ENCODE measurements at places on chromosomes 2 and 18.

- DNase-seq: no peak
Measured at GRCh38 chr18:54150226-54150625, 74.2 kb downstream of the MBD2 start.

DNA sequence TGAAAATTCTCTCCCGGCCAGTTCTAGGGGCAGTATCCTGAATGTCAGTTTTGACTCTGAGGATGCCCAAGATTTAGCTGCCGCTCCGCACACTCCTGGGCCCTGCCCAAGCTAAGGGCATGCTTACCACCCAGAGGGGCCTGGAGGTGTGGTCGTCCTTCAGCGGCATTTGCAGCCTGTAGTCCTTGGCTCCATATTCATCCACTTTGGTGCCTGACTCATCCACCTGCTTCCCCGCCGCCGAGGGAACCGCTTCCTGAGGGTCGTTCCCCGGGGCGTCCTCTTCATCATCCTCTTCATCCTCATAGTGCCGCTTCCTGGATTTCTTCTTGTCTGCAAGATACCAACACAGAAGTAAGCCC is 577 bp downstream of the ERCC3 start:
- peak; percentile 48 for DNase-seq

DNA sequence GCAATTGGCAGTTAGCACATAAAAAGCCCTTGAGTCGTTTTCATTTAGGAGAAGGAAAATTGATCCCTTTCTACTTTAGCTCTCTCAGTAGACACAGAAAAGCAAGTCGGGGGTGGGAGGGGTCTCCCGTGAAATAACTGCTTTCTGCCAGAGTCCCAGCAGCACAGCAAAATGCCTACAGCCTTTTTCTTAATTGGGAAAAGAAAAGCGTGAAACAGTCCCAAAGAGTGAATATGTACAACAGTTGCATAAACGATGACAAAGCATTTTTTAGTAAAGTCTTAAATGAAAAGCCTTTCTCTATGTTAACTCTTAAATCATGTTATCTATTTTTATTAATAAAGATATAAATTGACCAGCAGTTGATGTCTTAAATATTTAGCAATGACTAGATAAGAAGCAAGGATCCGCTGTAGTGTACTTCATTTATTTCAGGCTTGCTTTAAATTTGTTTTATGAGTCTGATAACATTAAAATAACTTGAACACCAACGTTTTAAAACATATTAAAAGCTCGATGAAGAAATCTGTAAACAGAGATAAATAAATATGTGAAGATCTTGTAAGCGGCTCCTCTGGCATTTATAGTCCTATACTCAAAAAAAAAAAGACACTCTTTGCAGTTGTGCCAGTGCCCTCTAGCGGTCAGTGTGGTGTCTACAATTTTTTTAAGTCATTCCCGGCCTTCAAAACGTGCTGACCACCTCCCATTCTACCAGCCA is 42.3 kb upstream of the ATIC start:
- peak; percentile 72 for DNase-seq

- DNase-seq: no peak
Measured at GRCh38 chr18:8639762-8640161, 30.5 kb downstream of the RAB12 start.

- DNase-seq: peak; percentile 19
Measured at GRCh38 chr2:226798422-226799210, 1.0 kb downstream of the IRS1 start.

GRCh38 chr2:120250640-120251039 is 2.0 kb upstream of the RALB start:
- no peak for DNase-seq

DNA sequence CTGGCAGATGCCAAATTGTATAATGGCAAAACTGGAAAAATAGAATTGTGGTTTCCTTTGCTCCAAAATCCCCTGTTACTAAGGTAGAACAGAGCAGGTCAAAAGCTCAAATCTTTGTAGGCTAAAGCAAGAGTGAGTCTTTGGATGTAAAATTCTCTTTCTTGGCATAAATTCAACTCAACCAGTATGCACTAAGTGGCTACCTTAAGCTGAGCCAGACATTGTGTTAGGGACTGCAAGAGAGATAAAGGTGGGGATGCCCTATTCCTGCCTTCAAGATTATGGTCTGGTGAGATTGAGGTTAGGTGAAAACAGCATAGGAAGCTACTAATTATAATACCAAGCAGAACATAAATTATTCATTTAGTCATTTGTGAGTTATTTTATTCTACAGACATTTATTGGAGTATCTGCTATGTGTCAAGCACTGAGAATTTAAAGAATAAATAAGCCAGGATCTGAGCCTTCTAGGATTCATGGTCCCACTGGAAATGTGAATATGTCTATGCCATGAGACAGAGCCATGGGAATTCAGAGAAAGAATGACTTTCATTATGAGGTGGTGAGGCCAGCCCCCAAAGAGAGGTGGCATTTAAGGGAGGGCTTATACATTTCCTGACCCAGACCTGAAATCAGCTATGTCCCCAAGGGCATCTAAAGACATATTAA is 198.0 kb upstream of the NCKAP5 start:
- no peak for DNase-seq

GRCh38 chr2:108637304-108637669 is 82.0 kb upstream of the RANBP2 start:
- peak; percentile 59 for DNase-seq

- peak; percentile 93 for DNase-seq
Measured at GRCh38 chr2:70947556-70948184, 12.0 kb downstream of the ATP6V1B1 start.

DNA sequence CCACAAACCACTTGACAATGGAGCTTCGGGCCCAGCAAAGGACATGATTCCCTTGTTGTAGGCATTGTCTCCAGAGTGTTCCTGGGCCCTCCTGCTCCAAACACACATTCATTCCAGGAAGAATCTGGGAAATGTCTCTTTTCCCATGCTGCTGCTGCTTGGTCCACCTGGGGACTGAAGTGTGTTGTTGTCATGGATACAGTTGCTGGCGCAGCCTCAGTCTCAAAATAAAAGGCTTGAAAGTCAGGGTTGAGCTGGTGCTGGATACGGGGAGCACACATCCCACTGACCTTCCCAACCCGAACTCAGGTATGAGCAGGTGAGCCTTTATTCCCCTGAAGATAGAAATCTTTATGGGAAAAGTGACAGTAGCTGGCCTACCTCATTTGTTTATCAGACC is 30.6 kb upstream of the SPP2 start:
- DNase-seq: no peak

DNA sequence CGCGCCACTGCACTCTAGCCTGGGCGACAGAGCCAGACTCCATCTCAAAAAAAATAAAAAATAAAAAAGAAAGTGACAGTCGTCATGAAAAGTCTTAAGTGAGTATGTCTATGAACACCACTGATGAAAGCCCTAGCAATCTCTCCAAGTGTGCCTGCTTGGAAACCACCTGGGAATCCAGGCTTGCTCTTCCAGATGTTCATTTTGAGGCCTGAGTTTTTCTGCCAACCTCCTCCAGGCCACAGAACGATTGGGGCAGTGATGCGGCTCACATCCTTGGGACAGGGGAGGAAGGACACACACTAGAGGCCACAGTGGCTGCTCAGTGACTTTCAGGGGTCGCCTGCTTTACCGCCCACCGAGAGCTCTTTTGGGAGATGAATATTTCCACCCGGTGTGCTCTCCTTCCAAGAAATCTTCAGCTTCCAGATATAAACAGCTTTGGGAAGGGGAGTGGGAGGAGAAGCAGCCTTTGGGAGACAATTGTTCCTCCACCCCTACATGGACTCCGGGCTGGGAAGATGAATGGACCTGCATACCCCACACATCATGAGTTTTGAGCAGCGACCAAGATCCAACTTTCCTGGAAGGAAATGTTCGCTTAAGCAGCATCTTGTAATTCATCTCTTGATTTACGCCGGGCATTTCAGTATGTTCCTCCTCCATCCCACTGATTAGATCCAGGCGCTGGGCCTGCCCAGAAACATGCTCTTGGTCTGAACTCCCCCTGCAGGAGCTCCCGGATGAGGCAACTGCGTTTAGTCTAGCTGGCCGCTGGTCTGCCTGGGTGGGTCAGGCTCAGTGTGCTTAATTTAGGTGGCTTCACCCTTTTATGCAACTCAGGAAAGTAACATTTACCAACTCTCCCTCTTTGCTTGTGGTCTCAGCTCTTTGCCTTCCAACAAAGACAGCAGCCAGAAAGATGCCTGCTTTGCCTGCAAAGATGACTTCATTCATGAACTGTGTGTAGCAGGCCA is 6.2 kb upstream of the ARMC9 start:
- no peak for DNase-seq

DNA sequence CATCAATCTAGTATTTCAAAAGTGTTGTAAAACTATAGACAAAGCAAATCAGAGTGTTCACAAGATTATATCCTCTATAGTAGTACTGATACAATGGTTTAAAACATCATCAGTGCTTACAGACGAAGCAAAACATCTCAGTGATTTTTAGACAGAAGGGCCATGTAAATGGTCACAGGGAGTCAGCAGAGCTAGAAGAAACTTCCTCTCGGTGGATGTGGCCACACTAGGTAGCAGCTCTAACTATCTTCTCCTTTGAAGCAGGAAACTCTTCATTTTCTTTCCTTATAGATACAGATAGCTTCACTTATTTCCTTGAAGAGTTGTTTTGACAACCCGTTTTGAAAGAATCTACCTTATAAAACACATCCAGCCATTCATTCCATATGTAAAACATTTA is 80.4 kb upstream of the CD226 start:
- no peak for DNase-seq

GRCh38 chr18:7945882-7946281 is 378.8 kb downstream of the PTPRM start:
- DNase-seq: peak; percentile 30

GRCh38 chr2:205475416-205475768 is 206.9 kb upstream of the NRP2 start:
- no peak for DNase-seq

GRCh38 chr2:64652231-64653108 is 1.2 kb downstream of the SERTAD2 start:
- peak; percentile 61 for DNase-seq

DNA sequence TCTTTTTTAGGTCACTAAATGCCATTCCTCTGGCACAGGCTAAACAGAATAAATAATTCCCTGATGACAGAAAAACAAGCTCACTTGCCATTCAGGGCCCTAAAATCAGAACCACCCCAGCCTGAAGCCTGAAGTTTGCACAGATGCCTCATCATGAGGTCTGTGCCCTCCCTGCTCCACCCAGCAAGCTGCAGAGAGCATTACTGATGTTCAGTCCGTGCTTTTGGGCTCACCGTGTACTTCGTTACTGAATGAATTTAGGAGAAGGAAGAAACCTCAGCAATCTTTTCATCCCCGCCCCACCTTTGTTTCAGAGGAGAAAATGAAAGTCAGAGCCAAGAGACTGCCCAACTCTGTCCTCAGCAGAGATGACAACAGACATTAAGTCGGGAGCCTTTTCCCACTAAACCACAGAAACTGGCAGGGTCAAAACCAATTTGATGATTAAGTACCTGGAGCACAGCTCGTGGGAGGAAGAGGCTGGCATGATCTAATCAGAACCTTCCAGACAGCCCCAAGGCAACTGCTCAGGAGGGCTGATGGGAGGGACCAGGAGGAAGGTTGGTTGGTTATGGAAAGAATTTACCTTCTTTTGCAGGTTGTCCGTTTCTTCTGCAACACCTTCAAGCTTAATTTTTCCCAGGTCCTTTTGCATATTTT is 122.7 kb downstream of the LAMA1 start:
- DNase-seq: no peak

DNA sequence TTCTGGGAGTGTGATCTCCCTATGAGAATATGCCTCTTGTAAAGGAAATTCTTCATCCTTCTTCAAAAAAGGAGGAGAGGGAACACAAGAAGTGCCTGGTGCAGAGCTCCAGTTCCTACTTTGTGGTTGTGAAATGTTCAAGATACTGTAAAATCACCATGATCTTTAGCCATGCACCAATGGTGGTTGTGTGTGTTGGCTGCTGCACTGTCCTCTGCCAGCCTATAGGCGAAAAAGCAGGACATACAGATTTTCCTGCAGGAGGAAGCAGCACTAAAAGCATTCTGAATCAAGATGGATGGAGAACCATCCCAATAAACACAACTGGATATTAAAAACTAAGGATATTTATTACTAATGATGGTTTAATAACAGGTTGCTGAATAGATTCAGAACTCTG is 6.2 kb upstream of the KLHL14 start:
- no peak for DNase-seq

DNA sequence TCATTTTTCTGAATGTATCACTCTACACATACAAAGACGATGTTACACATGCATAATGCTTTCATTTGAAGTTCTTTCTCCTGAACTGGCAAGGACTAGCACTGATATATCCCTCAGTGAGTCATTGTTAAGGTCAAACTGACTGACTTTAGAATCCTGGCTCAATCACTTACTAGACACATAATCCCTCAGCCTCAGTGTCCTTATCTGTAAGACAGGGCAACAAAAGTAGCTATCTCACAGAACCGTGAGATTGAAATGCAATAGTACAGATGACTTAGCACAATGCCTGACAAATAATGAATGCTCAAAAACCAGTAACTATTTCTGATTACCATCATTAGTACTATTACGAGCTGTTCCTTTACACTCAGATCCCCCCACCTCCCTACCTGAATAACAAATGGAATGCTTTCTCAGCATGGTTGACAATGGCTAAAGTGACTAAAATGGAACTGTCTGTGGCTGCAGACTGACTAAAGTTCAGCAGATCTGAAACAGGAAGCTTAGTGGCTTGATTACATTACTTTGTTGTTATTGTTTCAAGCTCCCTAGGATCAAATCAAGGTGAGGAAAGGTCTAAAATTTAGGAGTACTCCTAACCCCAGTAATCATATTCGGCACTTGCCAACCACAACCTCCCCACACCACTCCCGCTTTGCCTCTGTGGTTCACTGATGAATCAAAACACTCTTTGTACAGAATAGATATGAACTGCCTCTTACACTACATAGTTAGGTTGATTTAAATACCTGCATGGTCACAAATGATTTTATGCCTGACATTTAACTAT is 35.8 kb upstream of the CACNB4 start:
- DNase-seq: peak; percentile 26

DNA sequence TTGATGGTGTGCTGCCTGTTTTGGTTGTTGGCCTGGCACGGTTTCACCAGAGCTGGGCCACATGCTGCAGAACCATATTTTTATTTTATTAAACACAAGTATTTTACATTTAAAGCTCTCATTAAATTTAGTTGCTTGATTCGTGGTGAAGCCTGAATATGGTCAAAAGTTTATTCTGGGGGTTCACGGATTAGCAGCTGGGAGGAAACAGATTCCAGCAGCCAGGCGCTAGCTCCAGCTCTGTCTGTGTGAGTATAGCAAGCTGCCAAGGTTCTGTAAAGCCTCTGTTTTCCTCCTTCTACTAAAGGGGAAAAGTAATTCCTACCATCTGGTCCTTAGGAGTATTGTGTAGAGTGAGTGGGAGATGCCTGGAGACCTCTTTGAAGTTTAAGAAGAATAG is 22.5 kb downstream of the GATA6 start:
- DNase-seq: no peak

GRCh38 chr2:211591426-211591825 is 947.2 kb downstream of the ERBB4 start:
- no peak for DNase-seq

- DNase-seq: peak; percentile 74
Measured at GRCh38 chr18:31819106-31819924, 58.6 kb upstream of the SLC25A52 start.

GRCh38 chr2:122011493-122012270 is 256.2 kb downstream of the TSN start:
- no peak for DNase-seq

Data from RKO (cell line).